Spinal cord (tissue), 10 donors: ENCODE measurements at places on chromosomes 7 and 10. TPM values are rescaled to one million over a fixed set of nuclear protein-coding genes. Genes with fewer than 3 reads are reported as not detected.

CCDC172 gene
- not detected for total RNA-seq

GPR158 gene
- total RNA-seq, result 24.6 TPM

ANKRD1 gene
- total RNA-seq, result 0.17 TPM

HNRNPA2B1 gene
- total RNA-seq, result 201 TPM

CLDN3 gene
- 3.9 TPM for total RNA-seq

LRWD1 gene
- 24.4 TPM for total RNA-seq

IKZF1 gene
- total RNA-seq, result 4.0 TPM

ANK3 gene
- 101 TPM for total RNA-seq

ALOX5 gene
- 9.3 TPM for total RNA-seq

PRSS37 gene
- total RNA-seq, result not detected

GIMAP5 gene
- total RNA-seq, result 8.6 TPM

SAP25 gene
- not detected for total RNA-seq

CDC14C gene
- not detected for total RNA-seq

STAMBPL1 gene
- 23.9 TPM for total RNA-seq

ZNF511 gene
- total RNA-seq, result 9.4 TPM

ARHGAP19 gene
- total RNA-seq, result 35.5 TPM

CUBN gene
- total RNA-seq, result 7.2 TPM

PARD3 gene
- 62.1 TPM for total RNA-seq

CYTH3 gene
- 26.9 TPM for total RNA-seq

NRCAM gene
- total RNA-seq, result 198 TPM

FKBP6 gene
- not detected for total RNA-seq

CHST15 gene
- total RNA-seq, result 46.2 TPM

NRBF2 gene
- total RNA-seq, result 20.4 TPM

MOGAT3 gene
- total RNA-seq, result not detected

IFIT5 gene
- total RNA-seq, result 28.9 TPM
